Activated CD8-positive, alpha-beta memory T cell treated with anti-CD3 and anti-CD28 coated beads for 24 hours (primary cell): ENCODE measurements at places on chromosomes 11 and 22.

GRCh38 chr22:19134176-19134831, 3.2 kb downstream of the TSSK2 start:
- no peak for DNase-seq

DNA sequence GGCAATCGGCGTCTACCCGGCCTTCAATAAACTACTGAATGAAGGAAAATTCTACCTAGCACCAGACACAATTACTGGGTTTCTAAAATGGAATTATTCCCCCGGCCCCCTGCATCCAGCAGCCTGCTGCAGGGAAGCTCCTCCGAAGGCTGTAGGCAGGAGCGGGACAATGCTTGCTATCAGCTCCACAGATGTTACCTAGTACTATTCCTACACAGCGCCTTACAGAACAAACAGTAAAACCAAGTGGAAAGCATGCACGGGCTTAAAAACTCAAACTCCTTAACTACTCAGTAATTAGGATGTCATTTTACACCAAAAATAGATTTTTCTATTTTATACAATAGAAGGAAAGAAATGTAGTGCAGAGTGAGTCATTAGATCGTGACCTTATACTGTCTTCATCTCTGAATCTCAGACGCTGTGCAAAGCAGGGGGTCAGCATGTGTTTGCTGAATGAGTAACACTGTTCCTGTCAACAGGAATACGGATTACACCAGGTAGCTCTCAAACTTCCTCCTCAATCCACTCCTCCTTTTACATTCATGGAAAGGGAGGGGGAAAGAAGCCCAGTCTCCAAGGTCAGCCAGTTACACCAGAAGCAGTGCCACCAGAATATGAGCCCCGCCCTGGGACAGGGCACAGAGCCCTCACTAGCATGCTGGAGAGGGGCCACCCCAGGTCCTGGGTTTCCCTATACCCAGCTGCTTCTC, 74.9 kb downstream of the PACSIN2 start:
- DNase-seq: no peak

- DNase-seq: no peak
Measured at GRCh38 chr22:40875111-40875510, 13.2 kb upstream of the DNAJB7 start.

DNA sequence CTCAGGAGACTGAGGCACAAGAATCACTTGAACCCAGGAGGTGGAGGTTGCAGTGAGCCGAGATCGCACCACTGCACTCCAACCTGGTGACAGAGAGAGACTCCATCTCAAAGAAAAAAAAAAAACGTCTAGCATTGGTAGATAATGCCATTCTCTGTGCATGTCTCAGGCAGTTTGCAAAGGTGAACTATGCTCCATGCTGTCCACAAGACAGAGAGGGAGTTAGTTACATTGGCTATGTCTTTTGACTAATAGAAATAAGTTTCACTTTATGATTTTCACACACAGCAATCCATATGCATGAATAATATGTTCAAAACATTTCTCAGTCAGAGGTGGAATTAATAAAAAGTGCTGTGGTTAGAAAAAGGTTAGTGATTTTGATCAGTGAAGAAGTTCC, 591.4 kb downstream of the ETS1 start:
- no peak for DNase-seq

DNA sequence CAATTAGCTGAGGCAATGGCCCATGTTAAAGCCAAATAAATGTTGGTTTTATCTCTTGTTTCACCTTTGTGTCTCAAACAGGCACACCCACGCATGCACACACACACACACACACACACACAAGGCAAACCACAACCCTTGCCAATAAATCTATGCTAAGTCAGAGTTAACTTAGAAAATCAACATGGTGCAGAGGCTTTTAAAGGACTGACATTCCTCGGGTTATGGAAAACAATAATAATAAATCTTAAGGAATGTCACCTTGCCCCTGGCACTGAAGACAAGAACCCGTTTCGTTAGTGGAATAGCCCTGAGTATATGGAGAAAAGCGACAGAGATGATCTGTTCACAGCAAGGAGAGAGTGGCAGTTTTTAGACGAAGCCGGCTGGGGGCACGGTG, 326.3 kb downstream of the NTM start:
- no peak for DNase-seq
